Foreskin fibroblast (primary cell): ENCODE measurements at places on chromosomes 13 and 19.
A peak's percentile ranks its signal among the peaks of the same experiment; 100 is the strongest.

DNA sequence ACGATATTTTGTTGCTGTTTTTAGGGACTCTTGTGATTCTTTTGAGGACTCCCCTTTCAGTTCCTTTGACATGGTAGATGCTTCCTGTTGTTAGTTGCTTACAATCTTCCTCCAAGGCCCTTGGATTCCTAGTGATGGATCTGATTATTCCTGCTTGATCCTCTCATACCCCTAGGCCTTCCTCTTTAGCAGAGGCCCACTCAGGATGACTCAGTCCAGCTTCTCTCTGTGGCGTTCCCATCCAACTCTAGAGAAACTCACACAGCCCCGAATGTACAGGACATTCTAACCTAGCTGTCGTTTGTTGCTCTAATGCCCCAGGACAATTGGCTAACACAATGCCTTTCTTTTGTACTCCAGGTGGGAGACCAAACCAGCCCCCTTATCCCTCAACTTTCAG lies 191.4 kb downstream of the POSTN start:
- DNase-seq: peak; percentile 31

GRCh38 chr13:40445557-40445990 lies 220.9 kb downstream of the FOXO1 start:
- DNase-seq: no peak

- DNase-seq: no peak
These were observed 343.5 kb downstream of the UQCRFS1 start for GRCh38 chr19:28869459-28869858.

DNA sequence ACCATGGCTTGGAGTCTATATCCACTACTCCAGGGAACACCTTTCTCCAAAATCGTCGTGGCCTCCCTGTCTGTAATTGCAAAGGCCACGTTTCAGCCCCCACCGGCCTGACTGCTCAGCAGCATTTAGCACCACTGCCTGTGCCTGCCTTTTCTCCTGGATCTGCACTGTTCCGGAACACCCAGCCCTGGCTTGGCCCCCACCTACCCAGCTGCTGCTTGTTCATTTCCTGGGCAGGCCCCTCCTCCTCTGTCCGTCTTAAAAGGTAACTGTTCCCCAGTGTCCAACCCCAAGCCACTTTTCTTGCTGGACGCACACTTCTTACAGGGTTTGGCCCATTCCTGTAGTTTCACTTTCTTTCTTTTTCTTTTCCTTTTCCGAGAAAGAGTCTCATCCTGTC lies 8.5 kb upstream of the SYT5 start:
- DNase-seq: no peak

DNA sequence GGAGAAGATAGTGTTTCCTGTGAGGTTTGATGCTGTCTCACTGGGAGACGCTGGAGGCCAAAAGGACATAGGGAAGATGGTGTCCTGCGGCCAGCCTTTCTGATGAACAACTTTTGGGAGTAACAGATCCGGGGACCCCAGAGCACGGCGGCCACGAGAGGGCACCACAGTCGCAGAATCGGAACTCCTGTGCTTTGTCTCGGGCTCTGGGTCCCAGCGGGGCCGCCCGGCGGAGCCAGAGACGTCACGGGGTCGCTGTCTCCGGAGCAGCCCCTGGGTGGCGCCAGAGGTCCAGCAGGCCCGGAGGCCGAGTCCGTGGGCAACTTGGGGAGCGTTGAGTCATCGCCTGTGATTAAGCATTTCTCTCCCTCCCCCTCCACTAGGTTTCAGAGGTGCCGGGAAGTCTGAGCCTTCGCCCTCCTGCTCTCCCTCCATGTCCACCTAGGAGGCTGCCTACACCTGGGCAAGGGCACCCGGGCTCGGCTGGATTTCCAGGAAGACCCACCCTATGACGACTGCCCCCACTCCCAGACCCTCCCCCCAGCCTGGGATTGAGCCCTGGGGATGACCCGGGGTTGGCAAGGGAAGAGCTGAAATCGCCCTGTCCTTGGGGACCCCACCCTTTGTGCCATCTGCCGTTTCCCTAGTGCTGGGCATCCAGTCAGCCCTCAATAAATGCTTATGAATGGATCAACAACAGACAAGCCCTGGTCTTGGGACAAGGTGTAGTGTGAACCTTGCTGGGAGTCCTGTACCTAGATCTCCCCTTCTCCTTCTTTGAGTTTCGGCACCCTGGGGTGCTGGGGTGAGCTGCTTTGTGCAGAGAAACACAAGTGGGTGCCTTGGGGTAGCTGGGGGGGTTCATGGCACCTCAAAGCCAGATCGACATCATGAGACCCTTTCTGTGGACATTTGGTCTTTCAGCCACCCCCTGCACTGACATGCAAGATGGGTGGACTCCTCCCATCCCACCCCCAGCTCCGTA lies 3.4 kb downstream of the NANOS3 start:
- DNase-seq: peak; percentile 99

- DNase-seq: no peak
These were observed 13.8 kb upstream of the RASA3 start for GRCh38 chr13:114146173-114146572.

GRCh38 chr19:13078897-13079541 lies 23.6 kb downstream of the LYL1 start:
- no peak for DNase-seq

- no peak for DNase-seq
These were observed 350.1 kb downstream of the FOXO1 start for GRCh38 chr13:40316301-40316700.

DNA sequence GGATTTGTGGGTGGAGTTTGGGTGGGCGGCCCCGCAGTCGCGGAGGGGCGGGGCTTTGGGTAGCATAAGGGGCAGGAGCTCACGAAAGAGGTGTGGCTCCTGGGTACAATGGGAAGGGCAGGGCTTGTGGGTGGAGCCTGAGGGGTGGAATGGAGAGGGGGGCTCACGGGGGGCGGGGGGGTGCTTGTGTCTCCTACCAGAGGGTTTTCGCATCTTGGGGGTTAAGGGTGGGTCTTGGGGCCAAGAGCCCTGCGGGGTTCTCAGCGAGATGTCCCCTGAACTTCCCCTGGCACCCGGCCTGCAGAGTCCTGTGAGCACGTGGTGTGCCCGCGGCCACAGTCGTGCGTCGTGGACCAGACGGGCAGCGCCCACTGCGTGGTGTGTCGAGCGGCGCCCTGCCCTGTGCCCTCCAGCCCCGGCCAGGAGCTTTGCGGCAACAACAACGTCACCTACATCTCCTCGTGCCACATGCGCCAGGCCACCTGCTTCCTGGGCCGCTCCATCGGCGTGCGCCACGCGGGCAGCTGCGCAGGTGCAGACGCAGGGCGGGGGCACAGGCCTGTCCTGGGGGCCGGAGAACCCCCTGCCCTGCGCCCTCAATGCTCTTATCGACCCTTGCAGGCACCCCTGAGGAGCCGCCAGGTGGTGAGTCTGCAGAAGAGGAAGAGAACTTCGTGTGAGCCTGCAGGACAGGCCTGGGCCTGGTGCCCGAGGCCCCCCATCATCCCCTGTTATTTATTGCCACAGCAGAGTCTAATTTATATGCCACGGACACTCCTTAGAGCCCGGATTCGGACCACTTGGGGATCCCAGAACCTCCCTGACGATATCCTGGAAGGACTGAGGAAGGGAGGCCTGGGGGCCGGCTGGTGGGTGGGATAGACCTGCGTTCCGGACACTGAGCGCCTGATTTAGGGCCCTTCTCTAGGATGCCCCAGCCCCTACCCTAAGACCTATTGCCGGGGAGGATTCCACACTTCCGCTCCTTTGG lies 5.1 kb downstream of the FSTL3 start:
- DNase-seq: peak; percentile 96

GRCh38 chr13:33322543-33322809 lies 36.9 kb upstream of the STARD13 start:
- peak; percentile 69 for DNase-seq

DNA sequence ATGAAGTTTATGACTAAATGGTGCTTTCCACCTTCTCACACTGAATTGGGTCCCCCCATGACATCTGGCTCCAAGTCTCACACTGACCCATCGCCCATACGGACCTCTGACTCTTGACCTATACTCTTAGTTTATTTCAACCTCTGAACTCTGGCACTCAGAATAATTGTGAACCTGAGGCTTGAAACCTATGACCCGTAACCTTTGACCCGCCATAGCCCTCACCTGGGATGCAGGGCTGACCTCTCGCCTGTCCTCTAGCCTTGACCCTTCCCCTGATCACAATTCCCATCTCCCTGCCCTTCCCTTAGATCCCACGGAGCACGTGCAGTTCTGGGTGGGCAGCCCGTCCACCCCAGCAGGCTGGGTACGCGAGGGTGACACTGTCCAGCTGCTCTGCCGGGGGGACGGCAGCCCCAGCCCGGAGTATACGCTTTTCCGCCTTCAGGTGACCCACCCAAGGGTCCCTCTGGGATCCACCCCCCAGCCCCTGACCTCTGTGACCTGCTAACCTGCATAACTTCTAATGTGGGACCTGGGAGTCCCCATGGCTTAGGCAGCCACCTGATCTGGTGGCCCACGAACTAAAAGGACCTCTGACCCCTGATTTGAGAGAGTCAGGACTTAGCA lies 5.1 kb downstream of the BCAM start:
- no peak for DNase-seq

- DNase-seq: no peak
These were observed 460 bp downstream of the MEDAG start for GRCh38 chr13:30906411-30907051.

DNA sequence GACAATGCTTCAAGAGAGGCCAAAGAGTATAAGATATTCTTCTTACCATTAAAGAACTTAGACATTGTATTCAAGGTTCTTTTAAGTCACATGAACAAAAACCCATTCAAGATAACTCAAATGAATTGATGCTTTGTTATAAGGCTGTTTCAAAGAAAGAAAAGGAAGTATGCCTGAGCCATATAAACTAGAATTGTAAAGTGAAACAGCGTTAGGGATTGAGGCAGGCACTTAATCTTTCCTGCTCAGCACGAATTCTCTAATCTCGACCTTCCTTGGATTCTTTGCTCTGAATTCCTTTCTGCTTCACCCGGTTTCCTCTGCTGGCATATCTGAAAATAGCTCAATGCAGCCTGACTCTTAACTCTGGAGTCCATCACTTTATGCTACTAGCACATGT lies 595.4 kb downstream of the DIAPH3 start:
- DNase-seq: no peak

DNA sequence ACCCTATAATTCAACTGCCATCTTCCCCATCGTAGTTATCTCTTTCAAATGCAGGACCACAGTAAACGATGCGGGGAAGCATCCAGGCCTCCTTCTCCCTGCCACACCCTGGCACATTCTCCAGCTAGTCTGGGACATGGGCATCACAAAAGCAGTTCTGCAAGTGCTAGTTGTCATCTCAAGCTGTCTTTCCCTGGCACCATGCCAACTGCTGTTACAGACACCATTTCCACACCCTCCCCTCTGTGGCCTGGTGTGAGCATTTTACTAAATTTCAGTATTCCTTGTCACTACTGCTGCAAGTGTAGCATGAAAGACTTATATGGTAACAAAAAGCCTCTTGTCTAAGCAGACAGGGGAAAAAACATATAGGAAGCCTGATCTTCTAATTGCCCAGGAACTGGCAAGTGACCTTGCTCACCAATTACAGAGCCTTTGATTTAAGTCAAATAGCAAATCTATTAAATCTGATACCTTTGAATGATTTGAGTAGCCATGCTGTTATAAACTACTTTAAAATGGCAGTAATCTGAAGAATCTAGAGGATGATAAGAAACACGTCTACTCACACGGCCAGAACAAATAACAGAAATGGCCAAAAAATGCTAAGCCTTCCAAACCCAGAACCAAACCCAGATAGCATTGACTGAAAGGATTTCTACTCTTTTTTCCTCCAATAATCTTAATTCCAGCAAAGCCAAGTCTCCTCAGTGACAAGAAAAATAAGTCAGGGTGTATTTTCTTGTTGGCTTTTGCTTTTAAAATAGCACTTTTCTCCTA lies 179.0 kb downstream of the NUFIP1 start:
- no peak for DNase-seq

- no peak for DNase-seq
These were observed 4.7 kb downstream of the GIPC3 start for GRCh38 chr19:3589949-3590348.

DNA sequence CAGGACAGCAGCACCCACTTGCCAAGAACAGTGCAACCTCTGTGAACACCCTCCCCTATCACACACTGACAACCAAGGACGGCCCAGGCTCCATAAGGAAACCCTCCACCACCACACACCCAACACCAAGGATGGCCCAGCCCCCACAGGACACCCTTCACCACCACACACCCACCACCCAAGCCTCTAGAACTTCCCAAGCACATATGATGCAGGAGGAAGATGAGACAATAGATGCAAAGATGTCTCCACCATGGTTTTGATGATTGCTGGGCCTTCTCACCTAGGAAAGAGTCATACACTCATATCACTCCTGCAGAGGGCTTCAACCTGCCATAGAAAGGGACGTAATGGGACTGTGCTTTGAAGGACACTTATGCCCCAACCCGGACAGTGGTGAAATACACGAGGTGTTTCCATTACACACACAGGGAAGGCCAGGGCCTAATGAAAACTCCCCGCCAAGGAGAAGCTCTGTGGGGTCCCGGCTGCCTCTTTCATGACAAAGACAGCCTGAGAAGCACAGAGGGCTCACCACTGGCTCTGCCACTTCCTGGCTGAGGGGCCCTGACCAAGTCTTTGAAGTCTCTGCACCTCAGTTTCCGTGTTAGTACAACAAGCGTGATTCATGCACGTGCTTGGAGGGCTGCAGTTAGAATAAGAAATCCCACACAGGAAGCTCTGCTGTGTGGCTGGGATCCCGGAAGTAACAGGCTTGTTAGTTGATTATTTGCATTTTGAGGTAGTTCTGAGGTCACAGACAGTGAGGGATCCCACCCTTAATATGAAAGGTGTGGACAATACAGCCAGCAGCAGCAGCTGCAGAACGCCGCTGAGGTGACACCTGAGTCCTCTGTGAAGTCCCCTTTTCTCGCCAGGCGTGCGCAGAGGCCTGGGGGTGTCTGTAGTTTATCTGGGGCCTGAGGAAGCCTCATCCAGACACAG lies 61.9 kb upstream of the ATP12A start:
- DNase-seq: no peak

- no peak for DNase-seq
These were observed 1253.2 kb upstream of the PRR20A start for GRCh38 chr13:55887561-55887960.
